AG08395 (cell line): ENCODE measurements at places on chromosomes 1 and 21.

DNA sequence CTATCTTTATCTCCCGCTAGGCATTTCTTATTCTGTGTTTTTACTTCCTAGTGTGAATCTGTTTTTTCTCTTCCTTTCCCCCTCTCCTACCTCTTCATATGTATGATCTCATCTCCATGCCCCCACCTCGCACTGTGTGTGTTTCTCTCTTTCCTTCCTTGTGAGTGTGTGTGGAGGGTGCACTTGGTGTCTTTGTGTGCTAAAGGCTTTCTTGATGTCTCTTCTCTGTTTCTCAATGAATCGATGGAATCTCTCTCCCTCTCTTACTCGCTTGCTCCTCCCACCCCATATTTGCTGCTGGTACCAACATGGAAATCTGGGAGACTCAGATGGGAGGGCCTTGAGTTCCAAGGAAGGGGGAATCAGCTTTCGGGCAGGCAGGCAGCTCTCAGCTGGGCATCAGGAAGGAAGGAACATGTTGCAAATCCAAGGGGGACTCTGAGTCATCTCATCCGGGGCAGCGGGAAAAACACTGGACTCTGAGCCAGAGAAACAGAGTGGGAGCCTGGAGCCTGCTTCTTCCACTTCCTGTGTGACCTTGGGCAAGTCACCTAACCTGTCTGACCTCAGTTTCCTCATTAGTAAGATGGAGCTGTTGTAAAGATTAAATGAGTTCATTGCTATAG lies 147.5 kb downstream of the PTPRU start:
- peak; percentile 74 for DNase-seq

DNA sequence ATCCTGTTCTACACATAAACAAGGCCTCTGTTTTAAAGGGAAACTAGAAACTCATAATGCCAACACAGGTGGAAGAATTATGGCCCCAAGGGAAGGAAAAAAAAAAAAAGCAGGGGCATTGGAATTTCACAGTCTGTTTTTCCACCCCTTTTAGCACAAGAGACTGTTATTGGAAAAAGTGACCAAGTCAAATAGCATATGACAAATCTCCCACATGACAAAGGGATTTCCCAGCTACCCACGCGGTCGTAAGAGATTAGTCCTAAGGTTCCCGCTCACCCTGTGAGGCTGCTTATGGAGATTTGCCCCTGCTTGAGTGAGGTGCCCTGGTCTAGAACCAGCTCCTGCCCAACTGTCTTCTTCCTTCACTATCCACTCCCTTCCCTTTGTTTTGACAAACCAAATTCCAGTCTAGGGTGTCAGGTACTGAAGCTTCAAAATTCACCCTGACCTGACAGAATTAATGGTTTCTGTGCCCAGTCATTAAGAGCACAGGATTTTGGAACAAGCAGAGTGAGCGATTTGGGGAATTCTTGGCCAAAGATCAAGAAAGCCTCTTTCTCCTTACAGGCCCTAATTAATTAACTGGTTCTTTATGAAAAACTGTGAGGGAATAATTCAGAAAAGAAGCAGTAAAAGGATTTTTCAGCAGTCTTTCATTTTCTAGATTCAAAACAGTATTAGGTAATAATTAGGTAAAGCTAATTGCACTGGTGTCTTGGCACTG lies 107.3 kb downstream of the NMNAT2 start:
- no peak for DNase-seq

GRCh38 chr1:83632906-83633305 lies 366.0 kb downstream of the TTLL7 start:
- no peak for DNase-seq

GRCh38 chr1:178488393-178488792 lies 8.4 kb downstream of the CLEC20A start:
- no peak for DNase-seq

DNA sequence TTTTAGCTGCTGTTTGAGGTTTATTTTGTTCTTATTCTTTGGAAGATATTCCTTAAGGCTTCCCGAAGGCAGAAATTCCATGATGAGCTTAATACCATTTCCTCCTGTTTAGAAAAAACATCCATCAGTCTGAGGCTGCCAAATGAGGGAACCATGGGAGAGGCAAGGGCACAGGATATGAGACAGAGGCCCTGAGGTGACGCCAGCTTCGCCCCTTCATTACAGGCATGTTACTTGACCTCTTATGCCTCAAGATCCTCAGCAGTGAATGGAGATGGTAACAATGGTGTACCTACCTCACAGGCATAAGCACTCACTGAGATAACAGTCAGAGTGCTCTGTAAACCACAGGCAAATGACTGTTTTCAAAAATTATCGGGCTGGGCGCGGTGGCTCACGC lies 93.6 kb downstream of the RAVER2 start:
- no peak for DNase-seq

- DNase-seq: no peak
These were observed 26.9 kb downstream of the EDARADD start for GRCh38 chr1:236421022-236421421.
